ENCODE measurements at places on chromosomes 2 and 18.

DNA sequence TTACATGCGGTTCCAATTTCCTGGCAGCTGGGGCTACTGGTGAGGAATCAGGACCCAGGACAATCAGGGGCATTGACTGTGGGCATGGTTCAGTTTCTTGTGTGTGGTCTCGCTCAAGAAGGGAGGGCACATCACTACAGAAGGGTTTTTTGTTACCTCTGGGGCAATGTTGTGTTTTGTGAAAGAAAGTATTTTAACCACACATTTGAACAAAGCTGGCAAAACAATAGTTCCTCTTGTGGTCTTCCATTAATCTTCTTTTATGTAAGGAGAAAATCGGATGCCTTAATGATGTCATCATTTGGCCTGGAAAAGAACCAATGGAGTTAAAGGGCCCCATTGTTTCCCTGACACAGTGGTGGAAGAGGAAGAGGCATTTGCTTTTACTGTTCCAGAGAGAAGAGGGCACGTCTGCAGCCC, 197.4 kb downstream of the SH3BP4 start:
- no peaks in the 10 kb centered on the region for H3K4me1 ChIP-seq
- H3K27ac ChIP-seq, result no peak overlapping the region
- no peaks in the 10 kb centered on the region for H3K27me3 ChIP-seq
- H3K36me3 ChIP-seq, result no peaks in the 10 kb centered on the region

GRCh38 chr2:226892729-226893128, 56.9 kb downstream of the RHBDD1 start:
- H3K36me3 ChIP-seq, result peaks cover 20% of the 10 kb centered on the region
- H3K4me1 ChIP-seq, result no peaks in the 10 kb centered on the region
- DNase-seq, result no peak
- no peaks in the 10 kb centered on the region for H3K27me3 ChIP-seq
- H3K4me3 ChIP-seq, result no peak overlapping the region

DNA sequence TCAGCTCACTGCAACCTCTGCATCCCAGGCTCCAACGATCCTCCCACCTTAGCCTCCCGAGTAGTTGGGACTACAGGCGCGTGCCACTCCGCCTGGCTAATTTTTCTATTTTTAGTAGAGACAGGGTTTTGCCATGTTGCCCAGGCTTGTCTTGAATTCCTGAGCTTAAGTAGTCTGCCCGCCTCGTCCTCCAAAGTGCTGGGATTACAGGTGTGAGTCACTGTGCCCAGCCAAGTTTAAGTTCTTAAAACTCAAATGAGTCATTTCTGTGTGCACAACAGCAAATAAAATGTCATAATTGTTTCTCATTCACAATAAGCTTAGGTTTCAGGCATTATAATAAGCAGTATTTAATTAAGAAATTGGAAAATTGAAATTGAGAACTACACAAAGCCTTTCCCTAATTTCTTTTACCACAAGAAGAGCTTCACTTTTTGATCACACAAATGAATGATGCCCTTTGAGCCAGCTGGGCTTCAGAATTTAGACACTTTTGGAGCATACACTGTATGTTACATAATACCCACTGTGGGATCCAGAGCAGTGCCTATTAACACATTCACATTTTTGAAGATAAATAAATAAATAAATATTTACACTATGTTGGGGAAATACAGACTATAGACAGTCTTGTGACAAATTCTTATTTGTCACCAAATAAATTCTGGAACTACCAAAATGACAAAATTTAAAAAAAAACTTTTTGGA, 8.6 kb upstream of the ME2 start:
- H3K27ac ChIP-seq, result no peak overlapping the region
- H3K36me3 ChIP-seq, result no peaks in the 10 kb centered on the region
- H3K4me1 ChIP-seq, result no peaks in the 10 kb centered on the region

- peaks cover 30% of the 10 kb centered on the region for H3K4me1 ChIP-seq
- H3K4me3 ChIP-seq, result peak within 1 kb of the TSS; percentile 74
Observed at GRCh38 chr2:9474361-9475057, at the start of gene IAH1. IAH1 (plus strand) TSS chr2:9474551; CDS start chr2:9474567, 16 bp downstream.

GRCh38 chr18:48184118-48184517, 225.1 kb downstream of the ZBTB7C start:
- H3K4me1 ChIP-seq, result no peaks in the 10 kb centered on the region
- peaks cover 26% of the 10 kb centered on the region for H3K27me3 ChIP-seq
- DNase-seq, result no peak

GRCh38 chr2:82485701-82486100, 1973.4 kb downstream of the SUCLG1 start:
- no peak overlapping the region for H3K27ac ChIP-seq
- no peak overlapping the region for H3K4me3 ChIP-seq
- H3K36me3 ChIP-seq, result no peaks in the 10 kb centered on the region
- H3K27me3 ChIP-seq, result no peaks in the 10 kb centered on the region
- DNase-seq, result no peak

DNA sequence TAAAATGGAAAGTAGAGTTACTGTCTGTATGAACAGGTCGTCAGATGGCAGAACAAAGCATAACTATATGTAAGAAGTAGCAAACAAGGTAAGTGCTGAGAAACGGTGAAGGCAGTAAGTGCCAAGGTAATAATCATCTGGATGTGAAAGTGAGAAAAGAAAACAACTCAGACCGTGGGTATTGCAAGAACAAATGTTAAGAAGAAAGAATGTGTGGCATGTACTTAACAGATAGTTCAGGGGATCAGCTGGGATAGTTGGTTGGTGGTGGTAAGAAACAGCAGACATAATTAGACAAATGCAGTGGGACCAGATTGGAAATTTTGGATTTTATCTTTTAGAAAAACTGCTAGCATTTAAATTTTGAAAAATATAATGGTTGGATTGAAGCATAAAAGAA, 375.8 kb upstream of the NXPH2 start:
- DNase-seq, result no peak
- no peaks in the 10 kb centered on the region for H3K36me3 ChIP-seq
- H3K27me3 ChIP-seq, result no peaks in the 10 kb centered on the region
- no peak overlapping the region for H3K27ac ChIP-seq
- H3K4me1 ChIP-seq, result no peaks in the 10 kb centered on the region

GRCh38 chr2:207686812-207687211, 24.6 kb upstream of the CCNYL1 start:
- H3K27me3 ChIP-seq, result no peaks in the 10 kb centered on the region
- no peaks in the 10 kb centered on the region for H3K36me3 ChIP-seq
- H3K27ac ChIP-seq, result no peak overlapping the region
- no peak overlapping the region for H3K4me3 ChIP-seq

DNA sequence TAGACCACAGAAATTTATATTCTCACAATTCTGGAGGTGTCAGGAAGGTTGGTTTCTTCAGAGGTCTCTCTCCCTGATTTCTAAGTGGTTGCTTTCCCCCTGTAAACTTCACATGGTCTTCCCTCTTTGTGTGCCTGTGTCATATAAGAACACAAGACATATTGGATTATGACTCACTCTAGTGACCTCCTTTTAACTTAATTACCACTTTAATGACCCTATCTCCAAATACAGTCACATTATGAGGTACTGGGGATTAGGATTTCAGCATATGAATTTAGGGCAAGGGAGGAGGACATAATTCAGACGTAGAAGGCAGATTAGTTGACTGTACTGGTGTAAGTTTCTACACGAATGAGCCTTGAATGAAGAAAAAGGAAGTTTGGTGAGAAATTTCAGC, 38.2 kb upstream of the EPHA4 start:
- DNase-seq, result no peak
- H3K4me1 ChIP-seq, result no peaks in the 10 kb centered on the region
- no peak overlapping the region for H3K27ac ChIP-seq
- H3K36me3 ChIP-seq, result no peaks in the 10 kb centered on the region
- peaks cover 4% of the 10 kb centered on the region for H3K27me3 ChIP-seq

DNA sequence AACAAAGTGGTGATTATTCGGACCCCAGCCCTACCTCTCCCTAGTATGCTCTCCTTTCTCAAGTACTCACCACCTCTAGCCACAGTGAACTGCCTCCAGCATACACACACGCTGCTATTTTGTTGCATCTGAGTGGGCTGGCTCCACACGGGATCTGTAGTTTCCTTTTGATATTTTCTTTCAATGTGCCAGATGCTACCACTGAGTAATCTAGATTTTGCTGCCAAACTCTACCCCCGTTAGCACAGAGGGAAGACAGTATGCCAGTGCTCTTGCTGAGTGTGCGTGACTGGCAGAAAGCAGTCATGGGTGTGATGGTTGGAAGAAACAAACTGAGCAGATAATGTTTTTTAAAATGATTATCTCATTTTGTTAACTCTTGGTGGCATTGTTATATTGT, 11.6 kb downstream of the CFLAR start:
- H3K27ac ChIP-seq, result peak overlapping the region; percentile 89
- H3K4me3 ChIP-seq, result peak overlapping the region; percentile 76
- DNase-seq, result no peak
- H3K36me3 ChIP-seq, result peaks cover 58% of the 10 kb centered on the region

DNA sequence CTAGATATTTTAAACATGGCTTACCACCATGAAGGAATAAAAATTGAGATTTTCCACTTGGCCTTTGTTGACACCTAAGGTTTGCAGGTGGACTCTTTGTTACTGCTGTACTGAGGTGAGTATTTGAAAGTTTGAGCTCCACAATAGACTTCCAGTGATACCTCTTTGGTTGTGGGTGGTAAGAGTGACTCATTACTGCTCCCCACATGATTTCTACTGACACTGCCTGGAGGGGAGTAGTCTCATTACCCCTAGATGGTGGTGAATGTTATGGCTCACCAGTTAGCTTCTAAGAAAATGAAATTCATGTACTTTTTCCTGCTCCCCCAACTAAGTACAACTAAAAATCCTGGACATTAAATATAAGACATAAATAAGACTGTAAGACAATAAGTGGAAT, 1183.1 kb upstream of the TMEFF2 start:
- H3K27ac ChIP-seq, result no peak overlapping the region
- H3K36me3 ChIP-seq, result no peaks in the 10 kb centered on the region
- DNase-seq, result no peak
- H3K4me1 ChIP-seq, result no peaks in the 10 kb centered on the region

DNA sequence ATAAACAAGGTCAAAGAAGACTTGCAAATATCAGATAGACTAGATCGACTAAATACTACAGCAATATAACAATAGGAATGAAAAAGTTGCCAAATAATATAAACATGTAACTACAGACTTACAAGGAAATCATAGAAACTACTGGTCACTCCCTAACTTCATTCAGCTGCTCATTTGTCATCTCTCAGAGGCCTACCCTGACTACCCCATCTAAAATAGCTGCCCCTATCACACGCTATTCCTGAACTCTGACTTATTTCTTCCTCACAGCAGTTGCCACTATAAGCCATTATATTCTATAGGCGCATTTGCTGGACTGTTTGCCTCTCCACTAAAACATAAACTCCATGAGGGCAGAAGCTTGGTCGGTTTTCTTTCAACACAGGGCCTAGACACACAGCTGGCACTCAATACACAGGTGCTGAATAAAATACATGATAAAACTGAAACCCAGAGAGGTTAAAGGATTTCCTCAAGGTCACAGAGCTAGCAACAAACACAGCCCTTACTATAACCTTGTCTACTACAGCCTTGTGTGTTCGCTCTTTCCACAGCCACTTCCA, 1.8 kb downstream of the STRN start:
- peaks cover 39% of the 10 kb centered on the region for H3K4me1 ChIP-seq
- no peaks in the 10 kb centered on the region for H3K27me3 ChIP-seq
- H3K4me3 ChIP-seq, result peak overlapping the region; percentile 96
- H3K36me3 ChIP-seq, result peaks cover 8% of the 10 kb centered on the region
- no peak overlapping the region for H3K27ac ChIP-seq

DNA sequence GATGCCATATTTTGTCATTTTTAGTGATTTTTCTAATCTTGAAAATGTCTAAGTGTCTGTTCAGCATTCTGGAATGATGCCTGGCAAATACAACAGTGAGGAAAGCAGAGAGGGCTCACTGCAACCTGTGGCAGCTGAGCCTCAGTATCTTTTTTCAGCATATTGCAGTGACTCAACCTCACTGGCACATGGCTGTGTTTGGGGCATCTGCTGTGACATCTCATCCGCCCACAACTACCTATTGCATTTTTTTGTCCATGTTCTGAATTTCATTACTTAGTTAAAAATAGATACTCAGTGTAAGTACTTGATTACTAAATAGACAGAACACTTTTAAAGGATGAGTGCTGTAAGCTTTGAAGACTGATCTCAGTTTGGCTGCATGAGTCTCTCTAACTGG, 10.7 kb downstream of the BABAM2 start:
- no peak overlapping the region for H3K4me3 ChIP-seq
- H3K4me1 ChIP-seq, result peaks cover 73% of the 10 kb centered on the region
- H3K27me3 ChIP-seq, result no peaks in the 10 kb centered on the region
- H3K27ac ChIP-seq, result peak overlapping the region; percentile 81
- peaks cover 79% of the 10 kb centered on the region for H3K36me3 ChIP-seq

DNA sequence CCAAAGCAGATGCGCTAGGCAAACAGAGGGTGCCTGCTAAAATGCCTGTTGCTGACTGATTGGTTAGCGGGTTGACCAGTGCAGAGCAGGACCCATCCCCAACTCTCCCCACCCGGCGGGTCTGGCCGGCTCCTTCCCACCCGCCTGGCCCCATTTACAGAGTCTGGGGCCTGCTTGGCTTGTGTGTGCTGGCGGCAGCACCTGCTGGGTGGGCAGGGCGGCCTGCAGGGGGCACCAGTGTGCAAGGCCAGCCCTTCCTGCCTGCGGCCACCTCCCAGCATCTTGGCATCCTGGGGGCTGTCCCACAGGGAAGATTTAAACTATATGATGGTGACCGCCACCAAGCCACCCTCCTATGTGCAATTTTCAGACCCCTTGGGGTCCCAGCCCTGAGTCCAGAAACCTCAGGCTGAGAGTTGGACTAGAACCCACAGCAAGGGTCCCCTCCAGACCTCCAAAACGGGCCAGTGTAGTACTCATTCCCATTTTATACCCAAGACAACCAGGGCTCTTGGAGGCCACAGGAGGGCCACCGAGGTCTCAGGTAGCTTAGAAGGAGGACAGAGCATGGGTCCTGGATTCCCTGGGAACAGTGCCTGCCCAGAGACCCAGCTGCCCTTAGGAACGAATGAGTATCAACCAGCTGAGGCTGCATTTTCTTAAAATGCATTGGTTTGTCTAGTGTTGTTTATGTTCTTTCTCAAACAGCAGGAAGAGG, 173.6 kb downstream of the SMAD7 start:
- no peak overlapping the region for H3K27ac ChIP-seq
- peak; percentile 43 for DNase-seq
- H3K4me3 ChIP-seq, result no peak overlapping the region
- H3K4me1 ChIP-seq, result peaks cover 2% of the 10 kb centered on the region
- H3K27me3 ChIP-seq, result no peaks in the 10 kb centered on the region

GRCh38 chr2:184769023-184769422, 170.7 kb downstream of the ZNF804A start:
- no peak for DNase-seq
- no peak overlapping the region for H3K27ac ChIP-seq
- no peak overlapping the region for H3K4me3 ChIP-seq
- H3K27me3 ChIP-seq, result no peaks in the 10 kb centered on the region

DNA sequence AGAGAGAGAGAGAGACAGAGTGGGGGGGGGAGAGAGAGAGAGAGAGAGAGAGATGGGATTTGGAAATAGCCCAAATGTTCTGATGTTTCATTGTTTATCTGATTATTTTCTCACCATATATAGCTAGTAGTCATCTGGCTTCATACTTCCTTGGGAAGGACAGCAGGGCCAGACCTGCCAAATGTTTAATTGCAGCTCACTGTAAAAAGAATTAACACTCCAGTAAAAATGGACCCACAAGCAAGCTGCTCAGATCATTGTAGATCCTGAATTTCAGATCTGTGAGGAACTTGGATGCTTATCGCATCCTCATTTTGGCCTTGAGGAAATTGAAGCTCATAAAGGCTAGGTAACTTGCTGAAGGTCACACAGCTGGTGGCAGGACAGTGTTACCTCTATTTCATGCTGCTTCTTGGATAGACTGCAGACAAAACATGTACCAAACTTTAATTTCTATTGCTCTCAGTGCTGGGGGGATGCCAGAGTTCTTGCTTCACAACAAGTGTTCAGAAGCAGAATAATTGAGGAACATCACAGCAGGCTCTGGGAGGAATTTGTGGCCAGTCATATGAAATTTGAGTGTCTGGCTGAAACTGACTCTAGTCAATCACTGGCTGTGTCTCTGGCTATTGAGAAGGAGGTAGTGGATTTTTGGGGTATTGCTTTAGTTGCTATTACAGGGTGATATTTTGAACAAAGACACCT, 223.5 kb downstream of the PIK3C3 start:
- H3K36me3 ChIP-seq, result no peaks in the 10 kb centered on the region
- no peaks in the 10 kb centered on the region for H3K27me3 ChIP-seq
- H3K4me1 ChIP-seq, result no peaks in the 10 kb centered on the region

Measured in activated T-helper 2 cell treated with anti-CD3 and anti-CD28 coated beads, Interferon-gamma antibody, Interleukin-2, Interleukin-4, amounts not matched to agents 10 μg/mL and 5 μg/mL and 100 μg/mL, durations not matched to agents 14 hours and 24 hours and 36 hours (primary cell).